CD4-positive, alpha-beta T cell (primary cell): ENCODE measurements at places on chromosomes 6 and 20. TPM values are rescaled to one million over a fixed set of nuclear protein-coding genes. Genes with fewer than 3 reads are reported as not detected.

DNA sequence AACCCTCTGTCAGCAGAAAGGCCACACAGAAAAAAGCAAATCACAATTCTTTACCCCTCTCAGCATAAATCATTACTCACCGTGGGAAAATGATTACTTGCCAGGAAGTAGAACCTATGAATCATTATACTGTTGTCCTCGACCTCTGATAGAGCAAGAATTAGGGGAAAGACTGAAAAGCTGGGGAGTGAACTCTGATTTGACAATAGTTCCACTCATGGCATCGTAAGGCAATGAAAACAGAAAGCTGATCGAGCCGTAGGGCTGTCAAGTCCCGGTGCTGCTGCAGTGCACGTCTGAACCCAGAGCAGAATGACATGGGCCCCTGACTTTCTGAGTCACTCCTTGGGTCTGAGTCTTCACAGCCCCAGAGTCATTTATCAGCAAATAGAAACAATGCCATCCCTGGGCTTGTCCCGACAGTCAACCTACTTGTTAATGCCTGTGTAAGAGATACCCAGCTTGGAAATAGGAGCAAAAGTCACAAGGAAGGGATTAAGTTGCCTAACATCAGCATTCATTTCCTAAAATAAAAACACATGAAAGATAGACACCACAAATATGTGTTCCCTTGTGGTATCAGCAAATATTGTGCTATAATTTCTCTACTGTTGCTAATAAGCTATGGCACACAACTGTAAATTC is 224.8 kb upstream of the MARCKS start:
- H3K27ac ChIP-seq = no peak overlapping the region
- H3K4me3 ChIP-seq = no peak overlapping the region
- H3K4me1 ChIP-seq = peaks cover 17% of the 10 kb centered on the region
- H3K36me3 ChIP-seq = no peaks in the 10 kb centered on the region
- no peaks in the 10 kb centered on the region for H3K27me3 ChIP-seq

- peak overlapping the region; percentile 64 for H3K4me3 ChIP-seq
- H3K4me1 ChIP-seq = peaks cover 34% of the 10 kb centered on the region
- no peaks in the 10 kb centered on the region for H3K27me3 ChIP-seq
- peak overlapping the region; percentile 76 for H3K27ac ChIP-seq
These were observed 3.4 kb upstream of the ZNF292 start for GRCh38 chr6:87151781-87152525.

- no peaks in the 10 kb centered on the region for H3K4me1 ChIP-seq
- H3K27ac ChIP-seq = no peak overlapping the region
- H3K36me3 ChIP-seq = no peaks in the 10 kb centered on the region
- no peaks in the 10 kb centered on the region for H3K27me3 ChIP-seq
- no peak for DNase-seq
These were observed 290.9 kb downstream of the CD83 start for GRCh38 chr6:14408446-14408845.

DNA sequence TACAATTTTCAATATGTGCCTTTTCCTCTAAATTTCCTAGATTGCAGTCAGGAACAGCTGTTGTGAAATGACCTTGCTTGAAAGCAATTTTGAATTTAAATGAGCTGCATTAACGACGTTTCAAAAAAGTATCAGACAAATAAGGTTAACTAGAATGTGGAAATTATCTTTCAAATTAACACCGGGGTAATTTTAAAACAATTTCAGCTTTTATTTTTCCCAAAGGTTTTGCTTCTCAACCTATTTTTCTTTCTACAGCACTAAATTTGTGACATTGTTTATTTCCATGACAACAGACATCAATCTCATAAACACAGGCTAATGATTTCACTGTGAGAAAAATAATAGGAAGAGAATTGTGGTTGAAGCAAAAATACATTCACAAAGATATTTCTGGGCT is 38.5 kb downstream of the COL12A1 start:
- no peaks in the 10 kb centered on the region for H3K4me1 ChIP-seq
- H3K4me3 ChIP-seq = no peak overlapping the region
- no peak overlapping the region for H3K27ac ChIP-seq
- no peak for DNase-seq

DNA sequence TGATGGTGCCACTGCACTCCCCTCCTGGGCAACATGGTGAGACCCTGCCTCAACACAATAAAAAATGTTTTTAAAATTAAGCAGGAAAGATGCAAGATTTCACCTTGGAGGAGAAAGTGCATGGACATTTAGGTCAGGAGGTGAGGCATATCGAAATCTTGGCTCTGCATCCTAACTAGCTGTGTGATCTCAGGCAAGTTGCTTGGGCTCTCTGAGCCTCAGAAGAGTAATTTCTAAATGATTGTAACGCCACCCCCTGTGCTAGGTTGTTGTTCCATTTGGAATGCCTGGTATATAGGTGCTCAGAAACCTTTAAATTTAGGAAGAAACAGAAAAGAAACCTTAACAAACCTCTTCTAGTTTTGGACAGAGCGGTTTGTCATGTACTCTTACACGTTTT is 35.9 kb upstream of the C20orf144 start:
- H3K27ac ChIP-seq = no peak overlapping the region
- H3K4me1 ChIP-seq = peaks cover 19% of the 10 kb centered on the region
- no peak for DNase-seq
- no peaks in the 10 kb centered on the region for H3K27me3 ChIP-seq
- H3K4me3 ChIP-seq = no peak overlapping the region
- peaks cover 69% of the 10 kb centered on the region for H3K36me3 ChIP-seq

DNA sequence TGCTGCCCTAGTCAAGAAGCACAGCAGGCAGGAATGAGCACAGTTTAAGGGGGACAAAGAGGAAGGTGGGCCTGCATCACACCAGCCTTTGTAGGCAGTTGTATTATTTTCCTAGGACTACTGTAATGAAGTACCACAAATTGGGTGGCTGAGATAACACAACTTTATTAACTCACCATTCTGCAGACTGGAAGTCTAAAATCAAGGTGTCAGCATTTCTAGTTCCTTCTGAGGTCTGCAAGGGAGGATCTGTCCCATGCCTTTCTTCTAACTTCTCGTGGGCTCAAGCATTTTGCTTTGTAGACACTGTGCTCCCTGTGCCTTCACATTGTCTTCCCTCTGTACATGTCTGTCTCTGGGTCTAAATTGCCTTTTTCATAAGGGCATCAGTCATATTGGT is 488.5 kb upstream of the JARID2 start:
- H3K27me3 ChIP-seq = no peaks in the 10 kb centered on the region
- no peak overlapping the region for H3K4me3 ChIP-seq
- H3K4me1 ChIP-seq = peaks cover 5% of the 10 kb centered on the region
- H3K27ac ChIP-seq = no peak overlapping the region
- H3K36me3 ChIP-seq = no peaks in the 10 kb centered on the region

- H3K27me3 ChIP-seq = no peaks in the 10 kb centered on the region
- H3K27ac ChIP-seq = no peak overlapping the region
- H3K4me1 ChIP-seq = no peaks in the 10 kb centered on the region
- no peak overlapping the region for H3K4me3 ChIP-seq
- no peaks in the 10 kb centered on the region for H3K36me3 ChIP-seq
These were observed 16.6 kb downstream of the PRKN start for GRCh38 chr6:162710936-162711335.

- H3K4me3 ChIP-seq = peak overlapping the region; percentile 82
- no peaks in the 10 kb centered on the region for H3K27me3 ChIP-seq
- no peaks in the 10 kb centered on the region for H3K36me3 ChIP-seq
These were observed 87.0 kb downstream of the OR2B2 start for GRCh38 chr6:27825025-27825793.

DNA sequence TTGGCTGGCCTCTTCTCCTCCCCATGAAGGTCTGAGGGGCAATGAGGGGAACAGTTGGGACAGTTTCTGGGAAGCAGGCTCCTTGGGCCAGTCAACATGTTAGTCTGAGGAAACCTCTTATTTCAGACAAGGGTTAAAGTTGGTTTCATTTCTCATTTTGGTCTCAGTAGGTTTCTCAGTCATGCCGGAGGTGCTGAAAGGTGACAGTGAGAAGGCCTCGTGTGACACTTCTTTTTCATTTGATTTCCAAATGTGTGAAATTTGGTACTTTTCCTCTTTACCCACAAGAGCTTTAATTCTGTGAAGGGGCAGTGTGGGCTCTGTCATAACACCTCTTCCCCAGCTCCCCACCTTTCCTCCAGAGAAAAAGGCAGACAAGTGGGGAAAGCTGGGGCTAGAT is 7.5 kb upstream of the GLP1R start:
- H3K36me3 ChIP-seq = no peaks in the 10 kb centered on the region
- H3K27me3 ChIP-seq = peaks cover 16% of the 10 kb centered on the region
- H3K27ac ChIP-seq = no peak overlapping the region
- H3K4me1 ChIP-seq = no peaks in the 10 kb centered on the region

DNA sequence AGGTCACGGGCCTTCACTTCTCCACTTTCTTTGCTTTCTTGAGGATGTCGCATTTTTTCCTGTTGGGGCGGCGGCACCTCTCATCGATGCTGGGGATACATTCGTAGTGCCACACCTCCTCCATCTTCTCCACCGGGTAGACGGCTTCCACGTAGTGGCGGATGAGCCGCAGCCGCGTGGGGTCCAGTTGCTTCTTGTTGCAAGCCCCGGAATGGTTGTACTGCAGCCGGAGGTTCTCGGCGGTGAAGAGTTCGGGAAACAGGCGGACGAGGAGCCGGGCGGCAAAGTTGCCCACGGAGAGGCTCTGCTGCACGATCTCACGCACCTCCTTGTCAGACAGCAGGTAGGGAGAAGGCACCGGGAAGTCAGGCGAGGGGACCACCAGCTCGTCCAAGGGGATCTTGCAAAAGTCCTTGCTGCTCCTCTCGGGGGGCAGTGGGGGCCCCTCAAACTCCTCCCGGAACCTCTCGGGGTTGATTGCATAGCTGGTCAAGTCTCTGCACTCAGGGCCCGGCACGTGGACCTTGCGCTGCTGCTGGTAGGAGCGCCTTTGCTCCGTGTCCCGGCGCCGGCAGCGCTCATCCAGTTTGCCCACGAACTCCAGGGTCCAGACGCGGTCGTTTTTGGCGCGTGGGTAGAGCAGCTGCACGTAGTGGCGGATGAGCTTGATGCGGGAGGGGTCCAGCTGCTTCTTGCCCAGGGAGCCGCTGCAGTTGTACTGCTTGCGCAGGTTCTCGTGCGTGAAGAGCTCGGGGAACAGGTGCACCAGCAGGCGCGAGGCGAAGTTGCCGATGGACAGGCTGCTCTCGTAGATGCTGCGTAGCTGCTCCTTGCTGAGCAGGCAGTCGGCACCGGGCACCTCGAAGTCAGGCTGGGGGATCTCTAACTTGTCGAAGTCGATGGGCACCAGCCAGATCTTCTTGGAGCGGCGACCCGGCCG is 41.0 kb downstream of the MTRES1 start:
- peaks cover 9% of the 10 kb centered on the region for H3K4me1 ChIP-seq
- H3K4me3 ChIP-seq = no peak overlapping the region
- peaks cover 3% of the 10 kb centered on the region for H3K36me3 ChIP-seq

DNA sequence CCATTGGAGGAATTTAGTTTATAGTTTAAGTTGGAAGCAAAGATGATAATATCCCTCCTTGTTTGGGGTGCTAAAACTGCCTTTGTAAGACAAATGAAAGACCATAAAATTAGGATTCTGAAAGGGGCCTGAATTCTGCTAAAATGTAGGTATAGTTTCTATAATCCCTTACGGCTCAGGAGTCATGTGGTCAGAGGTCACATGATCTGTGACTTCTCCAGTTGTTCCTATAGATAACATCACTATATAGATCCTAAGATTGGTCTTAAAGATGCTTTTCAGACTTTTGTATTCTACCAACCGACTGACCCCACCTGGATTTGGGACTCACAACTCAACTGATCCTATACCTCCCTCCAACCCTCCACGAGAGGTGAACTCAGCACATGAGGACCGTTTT is 36.6 kb downstream of the ZNF311 start:
- DNase-seq = no peak
- H3K27ac ChIP-seq = no peak overlapping the region

GRCh38 chr6:70082830-70083229 is 216.5 kb downstream of the COL19A1 start:
- H3K4me3 ChIP-seq = no peak overlapping the region
- H3K27ac ChIP-seq = no peak overlapping the region
- no peak for DNase-seq

GRCh38 chr6:37731371-37731770 is 33.7 kb upstream of the MDGA1 start:
- H3K27me3 ChIP-seq = no peaks in the 10 kb centered on the region
- H3K4me1 ChIP-seq = no peaks in the 10 kb centered on the region
- no peaks in the 10 kb centered on the region for H3K36me3 ChIP-seq
- no peak overlapping the region for H3K4me3 ChIP-seq
- no peak for DNase-seq

DNA sequence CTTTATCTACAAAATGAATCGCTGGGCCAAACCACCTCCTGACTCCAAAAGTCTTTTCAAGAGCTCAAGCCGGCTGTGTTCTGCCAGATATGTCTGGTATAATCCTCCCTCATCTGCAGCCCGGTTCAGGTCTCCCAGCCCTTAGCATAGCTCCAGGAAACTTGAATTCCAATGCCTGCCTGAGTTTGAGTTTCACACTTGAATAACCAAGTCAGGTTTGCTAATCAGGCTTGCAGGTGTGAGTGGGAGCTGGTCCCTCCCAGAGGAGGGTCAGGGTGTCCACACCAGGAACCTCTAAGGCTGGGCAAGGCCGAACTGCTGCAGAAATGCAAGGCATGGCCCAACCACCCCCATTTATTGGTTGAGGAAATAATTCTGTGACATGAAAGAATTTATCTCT is 96.6 kb downstream of the TMEM242 start:
- no peaks in the 10 kb centered on the region for H3K27me3 ChIP-seq
- H3K27ac ChIP-seq = no peak overlapping the region
- H3K36me3 ChIP-seq = no peaks in the 10 kb centered on the region

DNA sequence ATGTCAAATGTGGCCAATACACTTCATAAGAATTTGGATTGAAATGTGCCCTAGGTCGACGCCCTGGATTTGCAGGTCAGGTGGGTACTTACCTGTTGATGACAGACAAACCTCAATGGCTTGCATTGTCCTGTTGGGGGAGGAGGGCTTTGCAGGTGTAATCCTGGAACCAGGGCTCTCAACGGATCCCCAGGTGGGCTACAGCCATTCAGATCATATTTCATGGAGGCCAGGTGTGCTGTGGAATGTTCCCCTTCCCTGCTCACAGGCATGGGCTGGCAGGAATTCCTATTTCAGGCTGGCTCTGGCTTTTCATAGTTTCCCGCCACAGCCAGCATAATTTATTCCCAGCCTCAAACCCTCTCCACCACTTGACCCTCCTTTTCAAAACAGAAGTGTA is 254.7 kb downstream of the SMOC2 start:
- DNase-seq = no peak
- no peaks in the 10 kb centered on the region for H3K4me1 ChIP-seq
- no peak overlapping the region for H3K4me3 ChIP-seq

DNA sequence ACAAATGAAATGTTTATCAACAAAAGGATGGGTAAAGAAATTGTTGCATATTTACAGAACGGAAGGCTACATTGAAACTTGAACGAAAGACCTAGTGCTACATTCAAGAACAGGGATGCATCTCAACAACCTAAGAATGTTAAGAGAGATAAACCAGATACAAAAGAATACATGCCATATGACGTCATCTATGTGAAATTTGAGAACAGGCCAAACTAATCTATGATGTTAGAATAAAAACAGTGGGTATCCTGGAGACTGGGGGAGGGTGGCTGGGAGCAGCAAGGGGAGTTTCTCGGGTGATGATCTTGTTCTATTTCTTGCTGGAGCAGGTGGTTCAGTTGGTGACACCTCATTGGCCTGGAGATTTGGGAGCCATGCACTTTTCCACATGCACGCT is 81.5 kb downstream of the SULF2 start:
- no peaks in the 10 kb centered on the region for H3K36me3 ChIP-seq
- no peak overlapping the region for H3K4me3 ChIP-seq
- no peak for DNase-seq
- H3K27me3 ChIP-seq = no peaks in the 10 kb centered on the region
- H3K4me1 ChIP-seq = no peaks in the 10 kb centered on the region

Gene SOBP
- total RNA-seq = 0.05 TPM

Gene ECT2L
- not detected for total RNA-seq

Gene CLDN20
- total RNA-seq = not detected

Gene SLC25A27
- total RNA-seq = 1.2 TPM

Gene EBF4
- total RNA-seq = 4.2 TPM

Gene PDE7B
- total RNA-seq = 0.25 TPM

Gene C6orf120
- 21.3 TPM for total RNA-seq
